NCI-H1092 (cell line): ENCODE measurements at places on chromosomes 13 and 19.

GRCh38 chr13:62309904-62310303 is 894.3 kb upstream of the PCDH20 start:
- no peak for DNase-seq

- DNase-seq: no peak
These were observed 322.3 kb upstream of the TSHZ3 start for GRCh38 chr19:31671411-31672035.

DNA sequence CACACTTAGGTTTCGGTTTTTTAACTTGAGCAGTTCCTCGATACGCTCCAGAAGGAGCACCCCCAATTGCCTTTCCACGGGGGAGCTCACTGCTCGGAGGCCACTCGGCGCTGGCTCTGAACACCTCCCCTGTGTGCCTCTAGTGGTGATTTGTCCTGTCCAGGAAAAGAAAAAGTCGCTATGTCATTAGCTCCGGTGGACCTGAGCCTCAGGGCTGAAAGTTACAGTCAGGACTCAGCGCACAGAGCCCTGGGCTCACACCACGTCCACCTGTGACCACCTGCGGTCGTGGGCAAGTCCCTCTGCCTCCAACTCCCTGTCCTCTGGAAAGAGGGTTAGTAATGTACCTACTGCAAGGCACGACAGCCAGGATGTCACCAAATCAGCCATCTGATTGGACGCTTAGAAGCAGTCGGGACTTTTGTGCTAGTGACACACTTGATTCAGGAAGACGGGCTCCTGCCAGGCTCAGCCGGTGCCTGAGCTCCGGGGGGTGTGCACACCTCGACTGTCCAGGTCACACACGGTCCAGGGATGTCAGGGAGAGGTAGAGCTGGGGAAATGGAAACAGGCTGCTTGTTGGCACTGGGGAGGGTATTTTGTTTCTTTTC is 3.9 kb upstream of the TMPRSS9 start:
- DNase-seq: no peak

DNA sequence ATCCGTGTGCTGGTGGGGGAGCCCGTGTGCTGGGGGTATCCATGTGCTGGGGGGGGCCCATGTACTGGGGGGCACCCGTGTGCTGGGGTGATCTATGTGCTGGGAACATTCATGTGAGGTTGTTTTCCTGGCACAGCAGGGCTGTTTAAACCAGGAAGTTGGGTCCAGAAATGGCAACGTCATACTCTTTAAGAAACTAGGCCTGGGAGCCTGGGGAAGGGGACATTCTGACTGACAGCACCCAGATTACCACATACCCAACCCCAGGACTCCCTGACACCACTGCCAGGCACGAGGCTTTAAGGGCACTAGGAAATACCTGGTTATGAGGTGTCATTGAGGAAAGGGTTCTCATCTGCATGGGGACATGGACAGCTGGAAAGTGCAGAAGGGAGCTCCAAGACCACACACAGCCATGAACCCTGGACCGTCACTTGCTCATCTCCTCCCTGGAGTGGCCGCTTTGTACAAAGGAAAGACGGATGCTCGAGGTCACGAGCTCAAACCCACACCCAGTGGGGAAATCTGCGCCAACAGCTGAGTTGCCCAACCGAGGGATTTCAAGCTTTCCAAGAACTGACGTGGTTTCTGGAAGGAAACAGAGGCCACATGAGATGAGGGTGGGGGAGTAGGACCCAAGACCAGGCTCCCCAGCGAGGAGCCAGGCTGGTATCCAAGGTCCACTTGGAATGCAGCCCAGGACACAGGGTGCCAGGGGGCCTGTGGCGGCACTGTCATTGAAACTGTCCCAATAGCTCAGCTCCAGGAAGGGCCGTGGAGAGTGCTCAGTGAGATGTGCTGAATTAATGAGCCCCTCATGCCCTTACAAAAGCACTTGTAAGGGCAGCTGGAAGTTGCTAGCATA is 40.9 kb downstream of the RAB20 start:
- peak; percentile 25 for DNase-seq

- no peak for DNase-seq
These were observed 182.2 kb downstream of the KDM4B start for GRCh38 chr19:5150902-5151741.

DNA sequence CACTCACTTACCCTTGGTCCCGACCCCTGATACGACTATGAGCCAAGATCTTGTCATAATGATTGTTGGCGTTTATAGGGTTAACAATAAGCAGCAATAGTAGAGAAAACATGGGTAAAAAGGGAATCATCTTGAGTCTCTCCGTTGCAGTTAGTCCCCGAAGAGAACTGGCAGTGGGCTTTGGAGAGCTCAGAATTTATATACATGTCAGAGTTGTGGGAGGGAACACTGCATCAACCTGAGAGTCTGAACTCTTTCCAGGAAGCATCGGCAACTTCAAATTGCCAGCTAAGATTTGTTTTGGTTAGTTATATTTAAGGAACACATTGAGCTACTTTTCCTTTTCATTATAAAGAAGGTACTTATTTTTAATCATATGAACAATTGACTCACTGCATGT is at the start of gene POSTN:
POSTN (minus strand) TSS at position 172 of the 400 bp plus-strand sequence; CDS start at position 130, 42 bp downstream.
- no peak for DNase-seq
